ENCODE measurements at places on chromosomes 16 and 17. TPM values are rescaled to one million over a fixed set of nuclear protein-coding genes. Genes with fewer than 3 reads are reported as not detected.
A peak's percentile ranks its signal among the peaks of the same experiment; 100 is the strongest.

The CLEC10A gene
- not detected for total RNA-seq

DNA sequence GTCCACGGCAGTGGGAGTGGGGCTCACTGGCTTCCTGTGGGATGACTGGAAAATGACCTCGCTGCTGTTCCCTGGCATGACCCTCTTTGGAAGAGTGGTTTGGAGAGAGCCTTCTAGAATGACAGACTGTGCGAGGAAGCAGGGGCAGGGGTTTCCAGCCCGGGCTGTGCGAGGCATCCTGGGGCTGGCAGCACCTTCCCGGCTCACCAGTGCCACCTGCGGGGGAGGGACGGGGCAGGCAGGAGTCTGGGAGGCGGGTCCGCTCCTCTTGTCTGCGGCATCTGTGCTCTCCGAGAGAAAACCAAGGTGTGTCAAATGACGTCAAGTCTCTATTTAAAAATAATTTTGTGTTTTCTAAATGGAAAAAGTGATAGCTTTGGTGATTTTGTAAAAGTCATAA, 7.8 kb upstream of the RNF213 start:
- DNase-seq, result peak; percentile 42

The SLC9A5 gene
- 2.5 TPM for total RNA-seq

DNA sequence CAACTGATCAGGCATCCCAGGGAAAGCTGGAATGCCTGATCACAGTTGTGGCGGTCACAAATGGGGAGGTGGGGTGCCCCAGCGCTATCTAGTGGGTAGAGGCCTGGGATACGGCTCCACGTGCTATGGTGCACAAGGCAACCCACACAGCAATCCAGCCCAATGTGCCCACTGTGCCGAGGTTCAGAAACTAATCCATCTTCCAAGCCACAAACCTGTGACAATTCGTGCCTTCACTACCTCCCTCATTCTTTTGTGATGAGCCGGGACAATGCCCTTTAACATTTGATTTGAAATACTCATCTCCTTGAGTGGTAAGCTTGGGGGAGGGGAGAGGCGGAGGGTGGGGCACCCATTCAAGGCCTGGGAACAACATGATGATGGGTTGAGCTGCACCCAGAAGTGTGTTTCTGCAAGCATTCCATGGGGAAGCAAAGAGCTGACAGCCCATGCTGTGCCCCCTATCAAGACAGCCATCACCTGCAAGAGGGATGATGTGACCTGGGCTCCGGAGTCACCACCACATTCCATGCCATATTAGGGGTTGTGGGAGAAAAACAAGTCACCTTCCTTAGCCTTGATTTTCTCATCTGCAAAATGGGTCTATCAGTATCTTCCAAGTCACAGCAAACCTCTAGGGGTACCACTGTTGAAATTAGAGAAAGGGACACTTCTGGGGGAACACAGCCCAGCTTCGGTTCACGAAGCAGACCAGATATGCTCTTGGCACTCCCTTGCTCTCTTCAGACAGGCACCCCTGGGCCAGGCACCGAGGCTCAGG, 3.7 kb downstream of the ELOB start:
- no peak for DNase-seq

The KCTD19 gene
- total RNA-seq, result 0.25 TPM

GRCh38 chr17:76441686-76442340, 11.1 kb downstream of the UBE2O start:
- peak; percentile 31 for DNase-seq

DNA sequence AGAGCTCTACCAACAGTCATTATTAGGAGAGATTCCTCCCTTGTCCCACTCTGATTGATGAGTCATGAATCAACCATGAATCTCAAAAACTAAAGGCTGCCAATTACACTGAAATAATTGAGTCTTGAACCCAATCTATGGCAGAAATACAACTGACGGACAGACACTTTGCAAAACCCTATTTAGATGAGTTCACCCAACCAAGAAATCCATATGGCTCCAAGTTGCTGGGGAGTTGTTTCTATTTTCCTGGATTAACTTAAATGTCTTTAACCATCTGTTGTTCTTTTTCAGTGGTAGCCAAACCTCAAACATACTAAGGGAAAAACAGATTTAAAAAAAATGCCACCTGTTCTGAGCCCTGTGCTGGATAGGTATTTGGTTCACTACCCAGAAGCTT, 151.0 kb downstream of the SHISA9 start:
- no peak for DNase-seq

DNA sequence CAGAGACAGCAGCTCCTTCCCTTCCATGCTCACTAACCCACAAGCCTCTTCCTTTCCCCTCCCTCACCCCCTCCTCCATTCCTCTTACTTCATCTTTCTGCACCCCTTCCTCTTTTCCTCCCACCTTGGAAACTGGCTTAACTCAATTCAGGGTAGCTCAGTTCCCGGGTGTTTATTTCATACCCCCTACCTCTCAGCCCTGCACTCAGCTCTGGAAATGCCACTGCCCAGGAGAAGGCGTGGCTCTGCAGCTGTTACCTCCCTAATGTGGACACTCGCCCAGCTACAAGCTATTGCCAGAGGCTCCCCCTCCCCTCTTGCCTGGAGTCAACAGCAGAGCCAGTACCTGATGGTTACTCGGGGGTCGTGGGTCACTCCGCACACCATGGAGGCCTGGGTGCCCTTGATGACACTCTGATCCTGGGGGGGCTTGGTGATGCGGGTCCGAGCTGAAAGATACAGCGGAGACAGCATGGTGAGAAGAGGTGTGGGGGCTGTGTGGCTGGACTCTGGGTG, 118.4 kb upstream of the CDC42EP4 start:
- no peak for DNase-seq

GRCh38 chr17:32862940-32863339, 14.0 kb downstream of the MYO1D start:
- DNase-seq, result no peak

The DYNLRB2 gene
- not detected for total RNA-seq

The ZG16 gene
- total RNA-seq, result 0.04 TPM

DNA sequence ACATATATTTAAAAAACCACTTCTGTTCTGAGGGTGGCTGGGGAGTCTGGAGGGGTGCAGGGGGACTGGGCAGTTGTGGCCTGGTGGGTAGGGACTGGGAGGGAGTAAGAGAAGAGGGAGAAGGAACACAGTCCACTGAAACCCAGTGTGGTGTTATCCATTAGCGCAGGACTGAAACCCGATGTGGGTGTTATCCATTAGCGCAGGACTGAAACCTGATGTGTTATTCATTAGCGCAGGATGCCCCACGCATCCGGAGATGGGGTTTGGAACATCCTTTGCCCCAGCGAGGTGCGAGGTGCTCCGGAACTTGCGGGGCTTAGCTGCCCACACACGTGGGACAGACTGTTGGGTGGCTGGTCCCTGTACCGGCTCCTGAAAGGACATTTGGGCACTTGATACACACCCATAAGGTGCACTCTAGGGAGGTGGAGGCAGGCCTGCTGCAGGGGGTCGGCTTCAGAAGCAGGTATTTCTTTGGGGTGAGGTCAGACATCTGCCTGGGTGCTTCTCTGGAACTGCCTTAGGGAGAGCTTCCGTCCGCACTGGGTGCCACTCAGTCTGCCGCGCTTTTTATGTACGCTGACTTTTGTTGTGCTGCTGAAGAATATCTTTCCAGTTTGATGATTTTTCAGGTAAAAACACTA, 20.3 kb upstream of the FASN start:
- no peak for DNase-seq

The PROCA1 gene
- total RNA-seq, result 5.6 TPM

- no peak for DNase-seq
These were observed 6.4 kb downstream of the ITGAL start for GRCh38 chr16:30478766-30479478.

- DNase-seq, result peak; percentile 75
These were observed 9.8 kb upstream of the TBX2 start for GRCh38 chr17:61389670-61390478.

The MTSS2 gene
- total RNA-seq, result 51.2 TPM

The KRTAP1-5 gene
- not detected for total RNA-seq

The ABCC6 gene
- total RNA-seq, result not detected

GRCh38 chr17:20155258-20156195, 146.4 kb downstream of the SPECC1 start:
- DNase-seq, result peak; percentile 97

GRCh38 chr17:1644493-1645206, 882 bp downstream of the SCARF1 start:
- no peak for DNase-seq

DNA sequence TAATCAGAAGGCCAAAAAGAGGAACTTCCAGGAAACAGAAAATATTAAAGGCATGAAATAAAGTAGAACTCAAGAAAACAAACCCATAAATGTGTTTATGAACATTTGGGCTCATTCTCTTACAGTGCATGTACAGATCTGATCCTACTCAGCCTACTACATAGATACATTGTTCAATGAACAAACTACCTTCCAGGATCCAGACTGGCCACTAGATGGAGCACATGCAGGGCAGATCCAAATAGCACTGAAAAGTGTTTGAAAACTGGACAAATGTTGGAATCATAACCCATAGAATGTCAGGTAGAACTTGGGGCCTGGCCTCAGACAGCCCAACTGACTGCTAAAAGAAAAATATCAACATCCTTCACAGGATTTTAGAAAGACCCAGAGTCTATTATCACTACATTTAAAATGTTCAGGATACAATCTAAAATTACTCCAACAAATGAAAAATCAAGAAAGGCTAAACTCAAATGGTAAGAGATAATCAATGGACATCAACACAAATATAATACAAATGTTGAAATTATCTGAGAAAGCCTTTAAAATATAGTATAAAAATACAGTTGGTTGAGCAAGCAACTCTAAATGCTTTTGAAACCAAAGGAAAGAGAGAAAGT, 122.4 kb upstream of the NUDT7 start:
- DNase-seq, result peak; percentile 35

DNA sequence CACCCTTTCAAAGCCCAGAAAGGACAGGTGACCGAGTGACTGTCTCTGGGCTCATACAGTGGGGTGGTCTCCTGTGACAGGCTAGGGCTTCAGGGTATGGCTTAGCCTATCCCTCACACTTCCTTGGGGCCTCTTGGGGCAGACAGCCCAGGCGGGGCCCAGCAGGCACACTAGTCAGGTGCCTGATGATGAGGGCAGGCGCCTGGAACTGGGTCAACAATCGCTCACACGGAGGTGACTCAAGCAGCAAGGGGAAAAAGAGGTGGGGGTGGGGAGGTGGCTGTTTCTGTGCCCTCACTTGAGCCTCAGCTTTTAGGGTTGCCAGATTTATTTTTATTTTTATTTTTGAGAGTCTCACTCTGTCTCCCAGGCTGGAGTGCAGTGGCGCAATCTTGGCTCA, 6.4 kb upstream of the GRN start:
- no peak for DNase-seq

GRCh38 chr16:75764154-75764768, 38.0 kb upstream of the CPHXL start:
- peak; percentile 72 for DNase-seq

DNA sequence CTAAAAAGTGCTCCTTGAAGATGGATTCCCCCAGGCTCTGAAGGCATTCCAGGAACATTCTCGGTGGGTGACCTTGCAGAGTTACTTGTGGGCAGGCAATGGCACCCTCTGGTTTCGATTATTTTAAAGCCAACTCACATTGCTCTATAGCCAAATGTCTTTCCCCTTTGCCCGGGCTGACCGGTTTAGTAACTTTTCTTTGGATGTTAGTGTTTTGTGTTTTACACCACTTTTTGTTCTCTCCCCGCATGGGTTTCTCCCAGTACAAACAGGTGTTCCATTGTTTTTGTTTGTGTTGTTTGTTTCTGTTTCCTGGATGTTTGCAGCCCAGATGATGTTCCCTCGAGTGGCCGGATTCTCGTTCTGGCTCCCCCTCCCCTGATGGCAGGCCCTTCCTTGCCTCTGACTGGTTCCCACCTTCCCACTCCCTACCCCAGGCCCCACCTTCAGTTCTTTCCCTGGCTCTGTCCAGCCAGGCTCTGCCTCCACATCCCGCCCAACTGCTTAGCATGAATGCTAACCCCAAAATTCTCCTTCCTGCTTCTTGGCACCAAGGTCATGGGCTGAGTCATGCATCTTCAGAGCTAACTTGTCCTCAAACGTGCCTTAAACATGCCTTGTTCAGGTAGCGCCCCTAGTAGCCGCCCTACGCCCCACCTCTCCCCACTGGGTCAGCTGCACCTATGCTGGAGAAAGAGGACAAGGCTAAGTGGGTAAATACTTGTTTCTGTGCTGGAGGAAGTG, 40.6 kb downstream of the ELAC2 start:
- DNase-seq, result no peak

GRCh38 chr16:7363422-7364417, 31.1 kb downstream of the RBFOX1 start:
- no peak for DNase-seq

DNA sequence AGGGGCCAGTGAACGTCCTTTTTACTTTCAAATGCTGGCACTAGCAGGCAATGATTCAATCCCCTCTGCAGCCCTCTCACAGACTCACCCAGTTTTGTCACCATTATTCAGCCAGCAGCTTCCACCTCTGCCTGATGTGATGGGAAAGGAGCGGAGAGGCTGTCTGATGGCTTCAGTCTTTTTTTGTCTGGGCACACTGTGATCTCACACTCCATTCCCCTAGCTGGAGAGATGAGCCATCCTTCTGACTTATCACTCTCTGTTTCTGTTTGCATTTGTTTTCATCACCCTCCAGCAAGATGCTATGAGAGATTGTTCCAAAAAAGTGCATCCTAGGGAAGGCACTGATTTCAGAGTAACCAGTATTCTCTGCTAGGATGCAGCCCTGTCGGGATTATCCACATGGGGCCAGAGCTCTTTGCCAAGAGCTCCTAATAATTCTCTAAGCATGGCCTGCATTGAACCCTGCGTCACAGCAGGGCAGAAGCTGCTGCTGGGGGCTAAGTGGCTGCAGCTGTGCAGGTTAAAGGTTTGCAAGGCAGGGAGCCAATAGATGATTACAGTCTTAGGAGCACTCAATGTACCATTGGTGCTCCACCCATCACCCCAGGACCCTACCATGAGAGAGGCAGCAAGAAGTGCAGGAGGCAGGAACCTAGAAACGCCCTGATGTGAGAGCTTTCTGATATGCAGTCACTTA, 236.1 kb upstream of the C16orf82 start:
- no peak for DNase-seq

The CCDC200 gene
- total RNA-seq, result not detected

- DNase-seq, result no peak
These were observed 12.2 kb downstream of the ADGRG1 start for GRCh38 chr16:57640612-57641011.

- no peak for DNase-seq
These were observed 361.3 kb downstream of the PMP22 start for GRCh38 chr17:14903854-14904253.

GRCh38 chr17:67531291-67531690, 154.2 kb downstream of the PITPNC1 start:
- DNase-seq, result no peak

- DNase-seq, result no peak
These were observed at the start of gene CD7 for GRCh38 chr17:82317394-82318168. Gene CD7 (minus strand): TSS chr17:82317608. CDS start chr17:82317495, 113 bp downstream.

GRCh38 chr16:4859190-4859899, 12.1 kb downstream of the UBN1 start:
- no peak for DNase-seq
